ENCODE measurements at places on chromosomes 5 and 9. TPM values are rescaled to one million over a fixed set of nuclear protein-coding genes. Genes with fewer than 3 reads are reported as not detected.

The DMRTA1 gene
- total RNA-seq = 0.53 TPM

The LECT2 gene
- not detected for total RNA-seq

The OSMR gene
- total RNA-seq = 47.0 TPM

The PCDHA9 gene
- not detected for total RNA-seq

The KIAA1191 gene
- 102 TPM for total RNA-seq

All from A549 treated with Hydrocortisone at 1 μM for 4 hours (cell line).